NAMALWA (cell line): ENCODE measurements at places on chromosomes 7 and 10.

DNA sequence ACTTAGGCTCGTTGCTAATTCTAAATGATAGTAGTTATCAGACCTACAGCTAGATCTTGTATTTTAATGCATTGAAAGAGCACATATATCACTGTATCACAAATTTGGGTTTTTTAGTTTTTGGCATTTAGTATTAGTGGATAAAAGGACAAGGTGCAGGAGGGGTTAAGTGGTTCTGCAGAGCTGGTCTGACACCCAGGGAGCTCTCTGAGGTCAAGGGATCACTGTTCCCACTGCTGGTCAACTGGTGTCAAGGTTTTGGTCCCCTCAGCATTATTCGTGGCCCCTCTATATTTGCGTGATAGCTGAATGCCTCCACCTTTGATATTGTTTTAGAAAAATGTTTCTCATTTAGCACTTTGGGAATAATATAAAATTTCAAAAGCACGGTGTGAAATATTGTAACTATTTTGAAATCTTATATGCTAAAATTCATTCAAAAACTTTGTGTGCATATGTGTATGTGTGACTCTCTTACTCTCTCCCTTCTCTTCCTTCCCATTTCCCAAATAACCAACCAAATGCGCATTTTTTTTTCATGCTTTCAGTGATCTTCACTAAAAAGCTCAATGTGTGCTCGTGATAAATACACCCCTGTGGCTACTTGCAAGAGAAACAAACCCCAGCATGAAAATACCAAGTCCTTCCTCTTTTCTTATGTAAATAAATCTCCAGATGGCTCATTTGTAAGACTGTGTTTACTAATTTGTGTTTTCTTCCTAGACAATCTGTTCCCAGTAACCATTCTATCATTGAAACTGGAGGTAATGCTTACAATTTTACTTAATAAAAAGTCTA, 309.2 kb downstream of the FGFR2 start:
- no peak for DNase-seq

- no peak for DNase-seq
Measured at GRCh38 chr7:7537711-7538110, 2.0 kb upstream of the COL28A1 start.

DNA sequence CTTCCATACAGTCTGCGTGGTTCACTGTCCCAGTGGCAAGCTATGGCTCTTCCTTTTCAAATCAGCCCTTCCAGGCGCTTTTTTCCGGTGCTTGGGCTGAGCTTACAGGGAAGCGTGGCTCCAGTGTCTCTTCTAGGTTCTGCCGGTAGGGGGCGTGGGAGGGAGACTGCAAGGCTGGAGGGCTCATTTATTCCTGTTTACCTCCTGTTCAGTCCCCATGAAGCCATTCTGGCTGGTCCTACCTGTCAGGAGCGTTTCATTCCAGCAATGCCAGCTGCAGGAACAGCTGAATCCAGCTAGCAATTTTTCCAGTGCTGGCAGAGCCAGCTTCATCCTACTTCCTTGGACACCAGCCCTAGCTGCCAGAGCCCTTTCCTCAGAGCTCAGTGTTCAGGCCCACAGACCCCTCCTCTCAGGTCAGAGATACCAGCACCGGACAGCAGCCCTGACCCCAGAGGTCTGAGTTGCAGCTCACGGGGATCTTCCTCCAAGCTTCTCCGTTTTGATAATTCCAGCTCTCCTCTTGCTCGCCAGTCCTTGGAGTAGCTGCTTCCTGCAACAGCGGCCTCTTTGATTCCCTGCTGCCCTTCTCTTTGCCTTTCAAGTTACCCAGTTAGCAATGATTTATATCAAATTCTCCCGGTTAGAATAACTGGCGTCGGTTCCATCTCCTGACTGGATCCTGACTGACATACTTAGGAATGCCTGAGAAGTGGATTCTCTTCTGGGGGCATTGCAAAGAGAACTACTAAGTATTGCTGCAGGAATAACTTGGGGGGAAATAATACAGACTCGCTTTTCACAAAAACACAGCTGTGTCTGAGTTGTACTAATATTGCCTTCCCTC, 129.8 kb downstream of the FRMD4A start:
- no peak for DNase-seq

DNA sequence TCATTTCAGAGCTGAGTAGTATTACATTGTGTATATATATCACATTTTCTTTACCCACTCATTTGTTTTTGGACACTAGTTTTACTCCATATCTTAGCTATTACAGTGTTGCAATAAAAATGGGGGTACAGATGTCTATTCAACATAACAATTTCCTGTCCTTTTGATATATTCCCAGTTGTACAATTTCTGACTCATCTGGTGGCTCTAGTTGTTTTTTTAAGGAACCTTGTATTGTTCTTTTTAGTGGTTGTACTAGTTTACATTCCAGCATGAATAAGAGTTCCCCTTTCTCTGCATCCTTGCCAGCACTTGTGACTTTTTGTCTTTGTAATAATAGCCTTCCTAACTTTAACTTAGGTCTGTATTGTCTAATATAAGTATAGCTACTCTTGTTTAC, 739.9 kb downstream of the XPNPEP1 start:
- DNase-seq: no peak

- no peak for DNase-seq
Measured at GRCh38 chr7:24972991-24973390, 7.0 kb downstream of the OSBPL3 start.

DNA sequence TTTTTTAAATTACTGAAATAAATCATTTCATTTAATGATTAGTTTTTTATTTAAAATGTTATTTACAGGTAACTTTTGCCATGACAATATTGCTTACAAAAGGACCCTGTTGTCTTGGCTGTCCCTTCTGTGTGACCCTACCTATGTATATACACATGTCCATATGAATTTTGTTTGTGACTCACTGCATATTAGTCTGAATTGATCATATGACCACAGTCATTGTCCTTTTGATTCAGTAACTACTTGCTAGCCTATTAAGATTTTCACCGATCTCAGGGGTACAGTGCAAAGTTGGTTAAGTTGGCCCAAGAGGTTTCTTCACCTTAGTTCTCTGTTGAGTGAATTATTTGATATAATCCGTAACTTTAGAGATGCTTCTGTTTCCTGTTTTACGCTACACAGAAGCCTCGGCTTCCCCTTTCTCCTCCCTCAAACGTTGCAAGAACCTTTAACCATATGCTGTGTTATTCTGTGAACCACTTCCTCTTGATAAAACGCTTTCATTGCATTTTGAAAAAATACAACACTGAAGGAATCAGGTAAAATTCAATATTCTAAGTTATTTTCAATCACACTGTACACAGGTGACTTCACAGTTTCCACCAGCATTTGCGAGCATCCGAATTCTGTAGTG, 43.9 kb downstream of the APBB1IP start:
- peak; percentile 81 for DNase-seq

- DNase-seq: no peak
Measured at GRCh38 chr10:109592391-109592790, 330.9 kb downstream of the XPNPEP1 start.

DNA sequence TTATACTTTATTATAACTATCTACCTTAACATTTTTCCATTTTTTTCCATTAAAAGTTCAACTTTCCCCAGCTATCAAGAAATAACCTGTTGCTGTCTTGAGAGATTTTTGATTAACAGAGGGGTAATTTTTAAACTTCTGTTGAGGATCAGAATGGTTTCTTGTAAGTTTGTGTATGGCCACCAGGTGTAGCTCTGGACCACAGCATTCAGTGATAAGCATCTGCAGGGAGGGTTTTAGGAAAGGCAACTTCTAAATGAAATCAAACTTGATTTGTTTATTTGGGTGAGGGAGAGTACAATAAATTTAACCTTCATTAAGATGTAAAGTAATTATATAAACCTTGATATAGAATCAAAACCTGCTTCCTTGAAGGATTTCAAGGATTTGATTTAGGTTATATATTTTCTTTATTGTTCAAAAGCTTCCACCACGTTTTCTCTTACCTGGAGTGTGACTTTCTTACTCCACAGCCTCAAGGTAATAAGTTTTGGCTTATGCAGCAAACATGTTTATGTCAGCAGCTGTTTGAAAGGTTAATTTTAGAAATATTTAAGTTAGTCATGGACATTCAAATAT, 153.3 kb downstream of the STK31 start:
- peak; percentile 66 for DNase-seq

DNA sequence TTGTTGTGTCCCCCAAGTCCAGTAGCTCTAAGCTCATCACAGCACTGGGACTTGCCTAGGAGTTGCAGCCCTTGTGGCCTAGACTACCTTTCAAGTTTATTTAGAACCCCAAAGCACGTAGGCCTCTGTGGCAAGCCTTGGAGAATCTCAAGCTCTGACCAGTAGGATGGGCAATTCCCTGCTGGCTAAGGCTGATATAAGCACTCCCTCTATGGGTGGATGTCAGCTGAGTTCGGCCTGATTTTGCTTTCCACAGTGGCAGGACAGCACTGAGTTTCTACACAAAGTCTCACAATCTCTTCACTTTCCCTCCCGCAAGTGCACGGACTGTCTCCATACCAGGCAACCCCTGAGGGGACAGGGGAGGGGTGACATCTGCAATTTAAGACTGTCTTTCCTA, 886.4 kb upstream of the LRRN3 start:
- DNase-seq: no peak

- no peak for DNase-seq
Measured at GRCh38 chr10:67385089-67385488, 310.9 kb downstream of the CTNNA3 start.

- DNase-seq: no peak
Measured at GRCh38 chr7:82501346-82501745, 57.8 kb upstream of the CACNA2D1 start.

DNA sequence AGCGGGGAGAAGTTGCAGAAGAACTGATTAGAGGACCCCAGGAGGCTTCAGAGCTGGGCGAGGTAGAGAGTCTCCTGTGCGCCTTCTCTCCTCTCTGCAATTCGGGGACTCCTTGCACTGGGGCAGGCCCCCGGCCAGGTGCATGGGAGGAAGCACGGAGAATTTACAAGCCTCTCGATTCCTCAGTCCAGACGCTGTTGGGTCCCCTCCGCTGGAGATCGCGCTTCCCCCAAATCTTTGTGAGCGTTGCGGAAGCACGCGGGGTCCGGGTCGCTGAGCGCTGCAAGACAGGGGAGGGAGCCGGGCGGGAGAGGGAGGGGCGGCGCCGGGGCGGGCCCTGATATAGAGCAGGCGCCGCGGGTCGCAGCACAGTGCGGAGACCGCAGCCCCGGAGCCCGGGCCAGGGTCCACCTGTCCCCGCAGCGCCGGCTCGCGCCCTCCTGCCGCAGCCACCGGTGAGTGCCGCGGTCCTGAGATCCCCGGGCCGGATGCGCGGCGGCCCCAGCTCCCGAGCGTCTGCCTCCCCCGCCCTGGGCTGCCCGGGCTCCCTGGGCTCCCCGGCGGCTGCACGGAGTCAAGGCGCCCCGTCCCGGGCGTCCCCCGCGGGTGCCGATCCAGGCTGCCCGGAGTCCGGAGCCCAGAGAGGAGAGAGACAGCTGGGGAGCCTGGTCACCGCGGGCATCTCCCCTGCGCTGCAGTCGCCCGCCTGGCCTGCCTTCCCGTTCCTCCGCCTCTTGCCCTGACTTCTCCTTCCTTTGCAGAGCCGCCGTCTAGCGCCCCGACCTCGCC, at the start of gene PLAU:
Gene PLAU, plus strand, starts transcription at position 369 of the 789 bp plus-strand sequence. CDS start 424 bp downstream, outside the sequence.
- DNase-seq: no peak

DNA sequence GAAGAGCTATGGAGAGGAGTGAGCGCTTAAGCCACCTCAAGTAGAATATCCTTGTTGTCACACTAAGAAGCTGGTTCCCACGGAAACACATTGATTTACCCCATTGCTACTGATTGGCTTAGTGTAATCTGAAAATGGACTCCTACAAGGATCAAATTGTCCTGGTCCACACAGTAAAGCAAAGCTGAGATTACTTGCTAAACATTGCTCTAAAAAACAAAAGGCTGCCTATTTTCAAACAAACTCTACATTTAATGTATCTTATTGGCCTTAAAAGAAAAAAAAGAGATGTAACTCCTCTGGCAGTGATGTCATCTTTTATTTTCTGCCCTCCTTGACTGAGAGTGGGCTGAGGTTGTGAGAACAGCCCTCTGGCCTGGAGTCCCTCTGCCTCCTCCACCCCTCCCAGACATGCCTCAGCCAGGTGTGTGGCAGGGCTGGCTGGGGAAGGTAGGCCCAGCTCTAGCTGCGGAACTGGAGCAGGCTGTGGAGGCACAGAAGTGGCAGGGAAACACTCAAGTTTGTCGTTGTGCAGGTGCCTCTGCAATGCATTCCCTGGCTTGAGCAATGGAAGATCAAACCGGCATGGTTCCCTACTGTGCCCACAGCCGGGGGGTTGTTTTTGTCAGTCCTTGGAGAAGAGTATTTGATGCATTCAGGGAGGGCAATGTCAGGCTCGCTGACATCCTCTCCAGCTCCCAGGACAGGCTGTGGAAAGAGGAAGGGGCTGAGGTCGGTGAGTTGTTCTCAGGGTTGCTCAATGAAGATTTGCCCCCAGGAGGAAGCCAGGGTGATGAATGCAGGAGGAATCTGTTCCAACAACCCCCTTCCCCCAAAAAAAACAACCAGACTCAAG, 9.1 kb downstream of the KLF6 start:
- peak; percentile 19 for DNase-seq

DNA sequence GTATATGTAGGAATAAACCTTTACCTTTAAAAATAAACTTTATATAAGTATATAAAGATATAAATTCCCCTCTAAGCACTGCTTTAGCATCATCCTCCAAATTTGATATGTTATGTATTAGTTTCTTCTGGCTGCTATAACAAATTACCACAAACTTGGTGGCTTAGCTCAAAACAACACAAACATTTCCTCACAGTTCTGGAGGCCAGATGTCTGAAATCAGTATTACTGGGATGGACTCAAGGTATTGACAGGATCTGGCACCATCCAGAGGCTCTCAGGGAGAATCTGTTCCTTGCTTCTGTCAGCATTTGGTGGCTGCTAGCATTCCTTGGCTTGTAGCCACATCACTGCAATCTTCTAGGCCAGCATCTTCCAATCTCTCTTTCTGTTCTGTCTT, 6.7 kb upstream of the SCRN1 start:
- DNase-seq: no peak

DNA sequence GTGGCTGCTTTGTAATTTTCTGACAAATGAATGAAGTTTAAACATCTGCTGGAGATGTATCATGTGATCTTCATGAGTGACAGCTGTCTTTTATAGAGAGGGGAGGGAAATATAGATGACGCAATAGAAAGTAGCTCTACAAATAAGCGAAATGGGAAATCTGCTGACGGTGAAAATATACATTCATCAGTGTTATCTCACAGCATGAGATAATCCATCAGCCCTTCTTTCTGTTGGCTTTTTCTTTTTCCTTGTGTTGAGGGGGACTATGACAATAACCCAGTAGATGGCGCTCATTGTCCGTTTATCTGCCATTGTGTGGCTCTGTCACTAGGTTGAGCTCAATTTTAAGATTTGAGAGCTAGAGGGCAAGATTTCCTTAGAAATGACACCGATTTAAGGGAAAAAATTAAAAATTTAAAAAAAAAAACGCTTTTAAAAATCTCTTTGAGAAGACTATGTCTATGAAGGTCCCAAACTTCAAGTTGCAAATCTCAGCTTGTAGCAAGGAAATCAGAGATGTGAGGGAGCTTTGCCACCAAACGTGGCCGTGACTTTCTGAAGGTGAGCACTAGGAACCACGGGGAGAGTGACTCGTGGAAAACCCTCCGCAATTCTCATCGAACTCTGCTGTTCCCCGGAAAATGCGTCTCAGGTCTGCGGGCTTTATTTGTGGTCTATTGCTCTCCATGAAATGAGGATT, 114.6 kb upstream of the SFMBT2 start:
- DNase-seq: peak; percentile 90

GRCh38 chr10:34359435-34359813, 455.7 kb downstream of the PARD3 start:
- DNase-seq: no peak

GRCh38 chr10:101558671-101559595, 29.1 kb downstream of the POLL start:
- no peak for DNase-seq

GRCh38 chr7:76129366-76129765, 72.3 kb upstream of the SRRM3 start:
- DNase-seq: no peak

- no peak for DNase-seq
Measured at GRCh38 chr7:146539836-146540235, 423.2 kb downstream of the CNTNAP2 start.
